ENCODE measurements at places on chromosomes 2 and 18.

DNA sequence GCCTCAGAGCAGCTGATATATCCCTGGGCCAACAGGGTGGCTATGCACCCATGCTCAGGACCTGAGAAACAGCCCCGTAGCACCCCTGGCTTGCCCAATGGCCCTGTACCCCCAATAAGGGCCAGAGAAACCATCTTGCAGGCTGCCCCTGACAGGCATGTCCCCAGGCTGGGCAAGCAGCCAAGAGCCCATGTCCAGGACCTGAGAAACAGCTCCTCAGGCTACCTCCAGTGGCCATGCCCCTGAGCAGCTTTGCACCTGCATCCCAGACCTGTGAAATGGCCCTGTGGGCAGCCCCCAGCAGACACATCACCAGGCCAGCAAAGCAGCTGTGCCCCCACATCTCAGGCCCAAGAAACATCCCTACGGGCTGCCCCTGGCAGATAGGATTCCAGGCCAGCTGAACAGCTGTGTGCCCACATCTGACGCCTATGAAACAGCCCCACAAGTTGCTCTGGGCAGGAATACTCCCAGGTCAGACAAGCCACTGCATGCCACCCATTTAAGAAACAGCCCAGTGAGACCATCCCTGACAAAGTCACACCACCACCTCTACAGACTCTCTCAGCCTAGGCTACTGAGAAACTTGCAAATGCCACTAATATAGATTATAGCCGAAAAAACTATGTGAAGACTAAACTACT lies 84.1 kb downstream of the TMEM237 start:
- DNase-seq, result no peak

- no peak for DNase-seq
Measured at GRCh38 chr18:8689517-8689916, 15.8 kb upstream of the MTCL1 start.

GRCh38 chr18:9898792-9899549 lies 13.2 kb downstream of the TXNDC2 start:
- no peak for DNase-seq

DNA sequence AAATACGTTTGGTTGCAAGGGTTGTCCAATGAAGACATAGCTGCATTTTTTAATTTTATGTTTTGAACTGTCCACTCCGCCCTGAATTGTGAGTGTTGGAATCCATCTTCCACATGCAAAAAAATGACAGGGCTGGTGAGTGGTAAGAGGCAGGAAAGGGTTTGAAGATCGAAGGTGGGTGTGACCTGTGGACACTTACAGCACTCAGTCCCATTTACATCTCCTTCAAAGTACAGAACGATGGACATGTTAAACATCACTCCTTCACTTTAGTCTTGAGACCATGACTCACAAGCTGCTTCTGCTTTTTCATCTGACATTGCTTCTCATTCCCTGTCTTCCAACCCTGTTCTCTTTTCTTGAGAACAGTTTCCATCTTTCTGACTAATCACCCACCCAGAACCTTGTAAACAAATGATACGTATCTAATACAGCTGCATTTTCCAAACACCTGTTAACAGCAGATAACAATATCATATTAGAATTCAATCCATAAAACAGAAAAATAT lies 179.3 kb downstream of the ZNF516 start:
- no peak for DNase-seq

- no peak for DNase-seq
Measured at GRCh38 chr2:36965206-36965605, 1.1 kb downstream of the STRN start.

GRCh38 chr2:232437195-232437571 lies 18.8 kb upstream of the ALPI start:
- no peak for DNase-seq

GRCh38 chr2:29314816-29315571 lies 199.8 kb downstream of the CLIP4 start:
- peak; percentile 75 for DNase-seq

GRCh38 chr2:205685314-205686055 lies 3.2 kb downstream of the NRP2 start:
- DNase-seq, result peak; percentile 39

- no peak for DNase-seq
Measured at GRCh38 chr2:176457481-176457880, 188.2 kb downstream of the MTX2 start.

GRCh38 chr2:16420421-16420820 lies 245.2 kb downstream of the CYRIA start:
- DNase-seq, result no peak

DNA sequence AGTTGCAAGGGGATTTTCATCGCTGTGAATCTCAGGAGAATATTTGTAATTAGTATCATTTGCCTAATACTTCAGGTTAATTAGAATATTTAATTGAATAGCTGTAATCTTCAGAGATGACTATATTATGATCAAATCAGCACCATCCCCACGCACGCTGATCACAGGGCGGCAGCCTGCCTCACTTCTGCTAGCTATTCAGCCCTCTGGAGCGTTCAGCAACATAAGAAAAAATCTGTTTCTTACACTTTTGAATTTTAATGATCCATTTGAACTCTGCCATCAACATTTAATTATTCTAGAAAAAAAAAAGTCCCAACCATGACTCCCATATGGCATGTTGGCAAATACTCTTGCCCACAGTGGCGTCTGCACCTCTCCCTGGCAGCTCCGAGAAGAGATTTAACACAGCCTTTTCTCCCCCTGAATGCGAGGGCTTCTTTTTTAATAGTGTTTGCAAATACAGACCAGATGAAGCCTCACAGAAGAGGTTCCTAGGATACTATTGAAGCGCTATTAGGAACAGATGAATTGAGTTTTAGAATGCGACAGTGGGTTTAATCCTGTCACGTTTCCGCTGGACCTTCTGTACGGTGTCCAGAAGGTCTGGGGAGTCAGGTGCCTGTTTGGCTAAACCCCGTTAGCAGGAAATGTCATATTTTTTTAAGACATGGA lies 731.9 kb upstream of the SALL3 start:
- no peak for DNase-seq

- no peak for DNase-seq
Measured at GRCh38 chr18:473802-474201, 26.7 kb downstream of the COLEC12 start.

DNA sequence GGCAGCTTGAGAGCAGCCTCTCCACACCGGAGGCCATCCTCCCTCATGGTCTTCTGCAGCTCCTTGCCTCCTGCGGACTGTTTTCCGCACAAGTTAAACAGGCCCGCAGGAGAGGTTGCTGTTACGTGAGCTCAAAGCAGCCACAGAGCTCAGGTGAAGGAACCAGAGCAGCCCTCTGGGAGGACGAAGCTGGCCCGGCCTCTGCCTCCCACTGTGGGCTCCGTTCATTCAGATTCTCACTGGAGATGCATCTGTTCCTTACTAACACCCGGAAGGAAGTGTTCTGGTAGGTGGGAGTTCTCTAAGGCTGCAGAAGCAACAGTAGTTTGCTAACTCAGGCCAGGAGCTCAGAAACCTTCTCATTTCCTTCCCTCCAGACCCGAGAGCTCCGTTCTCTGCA lies 10.9 kb downstream of the DIPK1C start:
- DNase-seq, result no peak

GRCh38 chr2:232219932-232220331 lies 158.6 kb upstream of the ALPP start:
- DNase-seq, result no peak

GRCh38 chr2:180050246-180050645 lies 43.1 kb upstream of the CWC22 start:
- DNase-seq, result no peak

- no peak for DNase-seq
Measured at GRCh38 chr2:172819943-172820342, 84.3 kb downstream of the RAPGEF4 start.

- DNase-seq, result no peak
Measured at GRCh38 chr2:232273903-232274643, 104.5 kb upstream of the ALPP start.

- no peak for DNase-seq
Measured at GRCh38 chr2:174442546-174443510, 44.0 kb downstream of the GPR155 start.

- no peak for DNase-seq
Measured at GRCh38 chr2:169091256-169091655, 21.9 kb downstream of the DHRS9 start.

GRCh38 chr2:73762571-73762970 lies 17.3 kb downstream of the DUSP11 start:
- no peak for DNase-seq

- no peak for DNase-seq
Measured at GRCh38 chr2:111936881-111937280, 38.5 kb downstream of the MERTK start.

DNA sequence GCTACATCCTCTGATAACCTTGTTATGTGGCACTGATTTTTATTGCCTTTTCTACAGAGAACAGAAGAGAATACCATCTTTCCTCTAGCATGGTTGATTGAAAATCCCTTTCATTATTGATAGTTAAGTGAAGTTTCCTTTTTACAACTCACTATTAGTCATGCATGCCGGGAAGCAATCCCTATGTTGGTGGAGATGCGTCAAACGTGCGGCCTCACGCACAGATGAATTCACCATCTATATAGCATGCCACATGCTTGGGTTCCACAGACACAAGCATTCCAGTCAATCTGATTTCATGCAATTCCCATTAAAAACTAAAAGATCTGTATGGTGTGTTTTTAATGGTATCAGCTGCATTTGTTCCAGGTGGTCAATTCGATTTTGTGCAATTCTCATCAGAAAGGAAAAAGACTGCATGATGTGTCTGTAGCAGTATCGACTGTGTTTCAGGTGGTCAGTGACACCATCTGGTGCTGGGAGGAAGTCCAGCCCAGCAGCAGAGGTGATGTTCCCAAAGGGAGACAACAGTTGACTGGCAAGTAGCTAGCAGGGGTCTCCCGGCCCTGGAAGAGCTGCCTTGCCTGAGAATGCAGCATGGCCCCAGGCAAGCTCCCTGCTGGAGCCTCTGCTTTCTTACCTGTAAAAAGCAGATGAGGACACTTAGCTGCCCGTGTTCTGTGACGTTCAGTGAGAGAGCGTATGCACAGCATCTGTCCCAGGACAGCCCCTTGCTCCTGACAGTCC lies 151.3 kb upstream of the NCK2 start:
- DNase-seq, result no peak
